ENCODE measurements at places on chromosomes 11 and 22.

DNA sequence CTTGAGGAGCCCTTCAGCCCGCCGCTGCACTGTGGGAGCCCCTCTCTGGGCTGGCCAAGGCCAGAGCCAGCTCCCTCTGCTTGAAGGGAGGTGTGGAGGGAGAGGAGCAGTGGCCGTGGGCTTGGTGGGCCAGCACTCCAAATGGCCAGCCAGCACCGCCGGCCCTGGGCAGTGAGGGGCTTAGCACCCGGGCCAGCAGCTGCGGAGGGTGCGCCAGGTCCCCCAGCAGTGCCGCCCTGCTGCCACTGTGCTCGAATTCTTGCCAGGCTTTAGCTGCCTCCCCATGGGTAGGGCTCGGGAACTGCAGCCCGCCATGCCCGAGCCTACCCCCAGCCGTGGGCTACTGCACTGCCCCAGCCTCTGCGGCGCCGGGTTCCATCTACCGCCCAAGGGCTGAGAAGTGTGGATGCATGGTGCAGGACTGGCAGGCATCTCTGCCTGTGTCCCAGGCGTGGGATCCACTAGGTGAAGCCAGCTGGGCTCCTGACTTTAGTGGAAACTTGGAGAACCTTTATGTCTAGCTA lies 82.7 kb downstream of the KCNA4 start:
- no peak for DNase-seq

DNA sequence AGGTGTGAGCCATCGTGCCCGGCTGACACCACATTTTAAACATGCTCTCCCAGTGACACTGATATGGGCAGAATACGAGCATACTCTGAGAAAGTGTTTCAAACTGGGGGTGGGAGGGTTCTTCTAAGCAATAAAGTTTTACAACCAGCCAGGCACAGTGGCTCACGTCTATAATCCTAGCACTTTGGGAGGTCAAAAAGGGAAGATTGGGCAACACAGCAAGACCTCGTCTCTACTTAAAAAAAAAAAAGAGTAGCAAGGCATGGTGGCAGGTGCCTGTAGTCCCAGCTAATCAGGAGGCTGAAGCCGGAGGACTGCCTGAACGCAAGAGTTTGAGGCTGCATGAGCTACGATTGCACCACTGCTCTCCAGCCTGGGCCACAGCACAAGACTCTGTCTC lies 2.2 kb downstream of the GANAB start:
- no peak for DNase-seq

- no peak for DNase-seq
These were observed 7.5 kb upstream of the NAALADL1 start for GRCh38 chr11:65065851-65066250.

GRCh38 chr11:7186676-7187075 lies 65.0 kb upstream of the SYT9 start:
- DNase-seq: no peak

DNA sequence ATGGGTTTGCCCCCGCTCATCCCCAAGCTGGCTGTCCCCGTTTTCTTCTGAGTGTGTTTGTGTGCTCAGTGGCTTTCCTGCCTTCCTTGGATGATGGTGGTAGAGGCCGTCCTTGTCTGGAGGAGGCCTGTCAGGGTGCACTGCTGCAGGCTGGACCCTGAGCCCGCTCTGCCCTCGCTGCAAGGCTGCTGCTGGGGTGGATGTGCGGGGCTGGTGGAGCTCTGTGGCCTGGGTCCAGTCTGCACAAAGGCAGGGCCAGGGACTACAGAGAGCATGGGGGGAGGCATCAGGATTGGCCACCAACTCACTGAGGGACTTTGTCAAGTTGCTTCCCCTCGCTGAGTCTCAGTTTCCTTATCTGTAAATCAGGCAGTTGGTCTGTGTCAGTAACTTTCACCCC lies 275.0 kb downstream of the KIRREL3 start:
- no peak for DNase-seq

GRCh38 chr22:40449676-40450035 lies 79.3 kb downstream of the SGSM3 start:
- DNase-seq: peak; percentile 17

DNA sequence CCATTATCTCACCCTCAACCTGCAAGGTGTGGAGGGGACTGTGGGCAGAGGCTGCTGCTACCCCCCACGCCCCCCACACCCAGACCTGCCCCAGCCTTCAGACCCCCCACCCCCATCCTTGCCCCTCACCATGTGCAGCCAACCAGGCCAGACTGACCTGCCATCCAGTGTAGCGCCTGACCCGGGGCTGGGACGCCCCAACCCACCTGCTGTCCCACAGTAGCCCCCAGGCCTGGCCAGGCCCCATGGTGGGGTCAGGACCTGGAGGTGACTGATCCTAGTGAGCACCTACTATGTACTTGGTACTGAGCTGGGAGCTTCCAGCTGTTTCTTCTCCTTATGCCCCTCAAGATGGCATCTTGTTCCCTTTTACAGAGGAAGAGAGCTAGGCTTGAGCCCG lies 113.1 kb downstream of the CACNA1I start:
- DNase-seq: no peak

DNA sequence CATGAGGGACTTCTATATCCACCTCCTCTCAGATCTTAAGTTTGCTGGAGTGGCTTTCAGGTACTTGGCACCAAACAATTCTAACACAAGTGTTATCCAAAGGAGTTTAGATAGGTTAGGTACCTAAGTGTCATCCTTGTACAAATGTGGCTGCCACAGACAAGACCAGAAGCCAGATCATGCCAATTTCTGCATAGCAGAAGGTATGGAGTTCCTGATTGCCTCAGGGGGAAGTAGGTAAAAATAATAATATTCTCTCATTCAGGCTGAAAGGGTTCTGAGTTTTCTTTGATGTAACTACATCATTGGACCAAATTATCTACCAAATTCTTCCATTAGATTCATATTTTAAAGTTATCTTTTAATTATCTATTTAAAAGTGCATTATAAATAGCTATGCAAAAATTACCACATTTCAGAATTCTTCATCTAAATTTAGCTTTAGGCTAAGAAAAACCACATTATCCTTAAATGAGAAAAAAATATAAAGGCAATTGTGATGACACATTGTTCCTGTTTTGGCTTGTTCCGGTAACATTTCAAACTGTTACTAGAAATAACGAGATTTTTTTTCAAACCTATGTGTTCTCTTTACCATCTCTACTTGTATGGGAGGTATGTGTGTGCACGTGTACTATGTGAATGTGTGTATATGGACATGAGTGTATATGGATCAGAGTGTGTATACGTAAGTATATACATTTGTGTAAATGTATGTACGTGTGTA lies 66.2 kb upstream of the POU2AF2 start:
- no peak for DNase-seq

DNA sequence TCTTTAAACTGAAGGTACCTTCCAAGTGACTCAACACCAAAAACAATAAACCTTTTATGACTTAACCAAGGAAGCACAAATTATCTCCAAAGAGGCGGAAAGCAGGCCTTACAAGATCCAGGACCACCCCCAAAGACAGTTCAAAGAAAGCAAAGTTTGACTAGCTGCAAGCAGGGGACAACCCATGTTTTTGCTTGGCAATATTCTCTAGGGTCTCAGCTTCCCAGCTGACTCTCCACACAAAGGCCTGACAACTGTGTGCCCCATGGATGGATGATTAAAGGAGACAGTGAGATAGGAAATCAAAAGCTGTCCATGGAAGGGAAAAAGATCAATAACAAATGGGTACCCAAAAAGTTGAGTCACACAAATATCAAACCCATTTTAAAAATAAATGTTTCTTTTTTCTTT lies 232.2 kb downstream of the DDX10 start:
- DNase-seq: no peak

DNA sequence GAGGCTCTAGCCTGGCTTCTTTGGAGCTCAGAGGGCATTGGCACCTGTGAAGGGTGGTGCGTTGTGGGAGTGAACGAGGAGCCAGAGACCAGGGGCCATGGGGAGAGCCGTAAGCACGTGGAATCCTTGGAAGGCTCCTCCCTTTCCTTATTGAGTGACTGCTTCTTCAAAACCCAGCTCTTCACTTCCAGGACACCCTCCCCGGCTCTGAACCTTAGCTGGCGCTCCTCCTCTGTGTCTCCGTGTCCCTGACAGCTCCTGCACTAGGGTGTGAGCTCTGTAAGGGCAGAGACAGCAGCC lies 26.3 kb downstream of the POLR3H start:
- DNase-seq: no peak

GRCh38 chr11:85626496-85626895 lies 648 bp downstream of the DLG2 start:
- DNase-seq: no peak

DNA sequence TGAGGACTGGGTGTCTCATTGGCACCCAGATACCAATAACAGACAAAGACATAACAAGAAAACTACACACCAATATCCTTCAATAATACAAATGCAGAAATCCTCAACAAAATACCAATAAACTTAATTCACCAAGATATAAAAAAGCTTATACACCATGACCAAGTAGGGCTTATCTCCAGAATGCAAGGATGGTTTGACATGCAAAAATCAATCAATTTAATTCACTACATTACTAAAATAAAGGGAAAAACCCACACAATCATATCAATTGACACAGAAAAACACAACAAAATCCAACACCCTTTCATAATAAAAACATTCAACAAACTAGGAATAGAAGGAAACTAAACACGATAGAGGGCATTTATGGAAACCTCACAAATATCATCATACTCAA lies 40.6 kb downstream of the LHFPL7 start:
- DNase-seq: no peak

DNA sequence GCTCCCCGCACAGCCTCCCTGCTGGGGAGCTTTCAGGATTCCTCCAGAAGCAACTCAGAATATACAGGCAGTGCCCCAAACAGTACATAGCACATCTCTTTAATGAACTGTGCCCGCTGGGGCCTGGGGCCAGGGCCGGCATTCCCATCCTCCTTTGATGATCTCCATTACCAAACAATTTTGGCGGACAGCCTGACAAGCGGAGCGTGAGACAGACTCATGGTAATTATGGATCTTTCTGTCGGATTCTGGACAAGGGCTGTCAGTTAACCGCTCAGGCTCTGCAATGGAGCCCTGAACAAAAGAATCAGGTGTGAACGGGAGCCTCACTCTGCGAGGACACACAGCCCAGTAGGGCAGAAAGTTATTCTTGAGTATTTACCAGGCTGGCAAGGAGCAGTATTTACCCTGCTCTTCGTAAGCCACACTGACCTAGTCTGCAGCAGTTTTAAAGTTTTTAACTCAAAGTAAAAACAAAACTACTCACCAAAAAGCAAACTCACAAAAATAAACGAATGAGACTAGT lies 174.0 kb downstream of the TBC1D22A start:
- no peak for DNase-seq

DNA sequence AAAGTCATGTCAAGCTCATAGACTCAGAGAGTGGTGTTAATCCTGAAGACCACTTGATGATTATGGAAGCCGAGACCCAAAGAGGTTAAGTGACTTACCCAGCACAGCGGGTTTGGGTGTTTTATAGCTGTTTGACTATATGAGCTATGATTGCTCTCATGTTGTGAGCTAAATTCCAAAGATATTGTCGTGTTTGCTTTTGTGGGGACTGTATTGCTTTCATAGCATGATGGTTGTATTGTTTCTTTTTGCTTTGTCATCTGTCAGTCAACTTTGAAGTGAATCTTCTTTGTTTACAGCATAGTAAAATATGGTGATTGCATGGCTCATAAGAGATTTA lies 23.7 kb downstream of the NF2 start:
- DNase-seq: no peak

All from tibial artery (tissue), 4 donors.